Left hindlimb (tissue), 1 donor: ENCODE measurements at places on chromosomes 16 and 17.

GRCh38 chr16:66264311-66265047 is 102.0 kb upstream of the CDH5 start:
- no peak for DNase-seq

DNA sequence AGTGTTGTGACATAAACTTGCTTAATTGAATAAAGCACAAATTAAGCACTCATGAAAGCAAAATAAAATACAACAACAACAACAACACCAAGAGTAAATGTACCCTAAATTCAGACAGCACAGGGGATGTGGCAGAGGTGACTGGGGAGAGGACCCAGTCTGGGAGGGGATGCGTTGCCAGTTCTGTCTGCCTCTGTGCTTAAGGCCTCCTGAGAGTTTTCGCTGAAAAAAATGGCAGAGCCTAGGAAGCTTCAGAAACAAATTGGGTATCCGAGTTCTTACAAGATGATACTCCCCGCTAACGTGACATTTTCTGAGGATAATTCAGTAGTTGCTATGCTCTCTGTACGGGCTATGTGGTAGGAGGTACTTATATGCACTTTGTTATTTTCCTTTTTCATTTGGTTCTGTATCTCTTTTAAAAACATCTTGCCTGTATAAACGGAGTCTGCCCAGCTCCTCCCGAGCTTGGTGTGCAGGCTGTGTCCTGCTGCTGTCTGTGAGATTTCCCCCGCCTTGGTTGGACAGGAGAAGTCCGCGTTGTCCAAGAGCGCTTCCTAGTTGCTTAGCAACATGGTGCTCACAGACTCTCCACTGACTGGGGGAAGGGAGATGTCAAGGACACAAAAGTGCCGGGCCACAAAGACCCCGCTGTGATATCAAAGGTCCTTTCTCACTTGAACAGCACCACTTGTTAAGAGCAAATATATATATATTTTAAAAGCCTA is 134.2 kb upstream of the CPHXL start:
- peak; percentile 31 for DNase-seq

GRCh38 chr16:28603381-28604185 is 6.3 kb downstream of the SULT1A1 start:
- DNase-seq: no peak

DNA sequence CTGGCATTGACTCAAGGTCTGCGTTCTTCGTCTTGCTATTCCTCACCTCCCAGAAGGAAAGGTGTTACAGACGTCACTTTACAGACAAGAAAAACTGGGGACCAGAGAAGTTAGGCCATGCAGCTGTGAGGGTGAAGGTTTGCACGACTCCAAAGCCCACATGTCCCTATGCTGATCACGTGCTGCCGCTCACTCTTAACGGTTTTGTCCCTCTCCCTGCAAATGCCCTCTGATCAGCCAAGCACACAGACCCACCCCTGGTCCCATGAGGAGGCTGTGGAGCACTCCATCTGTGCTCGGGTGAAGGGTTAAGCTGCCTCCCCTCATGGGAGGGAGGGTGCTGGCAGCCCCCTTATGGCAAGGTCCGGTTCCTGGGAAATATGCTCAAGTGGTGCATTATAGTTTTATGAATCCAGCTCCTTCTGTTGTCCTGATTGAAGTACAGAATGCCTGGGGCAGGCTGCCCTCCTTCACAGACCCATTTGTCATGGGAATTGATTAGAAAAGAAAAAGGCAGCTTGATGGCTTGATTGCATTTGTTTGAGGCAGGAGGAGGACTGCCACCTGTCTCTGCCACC is 18.8 kb downstream of the CCDC182 start:
- no peak for DNase-seq

- peak; percentile 6 for DNase-seq
These were observed 18.7 kb downstream of the MPRIP start for GRCh38 chr17:17060930-17061329.
